ENCODE measurements at places on chromosomes 11 and 22.

GRCh38 chr11:69654660-69655478 is 13.9 kb downstream of the CCND1 start:
- DNase-seq, result no peak

DNA sequence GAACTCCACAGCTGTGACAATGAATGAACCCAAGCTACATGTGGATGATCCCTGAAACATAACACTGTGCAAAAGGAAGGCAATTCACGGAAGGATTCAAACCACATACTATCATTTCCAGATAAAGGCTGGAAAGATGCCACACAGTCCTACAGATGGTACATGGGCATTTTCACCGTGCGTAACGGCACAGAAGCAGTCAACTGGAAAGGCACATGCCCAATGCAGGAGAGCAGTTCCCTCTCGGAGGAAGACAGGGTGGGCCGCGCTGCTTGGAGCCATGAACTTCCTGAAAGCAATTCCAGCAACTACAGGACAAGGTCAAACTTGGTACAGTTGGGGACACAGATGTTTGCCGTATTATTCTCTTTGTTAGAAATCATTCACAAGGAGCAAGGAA is 103.7 kb downstream of the SHANK2 start:
- no peak for DNase-seq

DNA sequence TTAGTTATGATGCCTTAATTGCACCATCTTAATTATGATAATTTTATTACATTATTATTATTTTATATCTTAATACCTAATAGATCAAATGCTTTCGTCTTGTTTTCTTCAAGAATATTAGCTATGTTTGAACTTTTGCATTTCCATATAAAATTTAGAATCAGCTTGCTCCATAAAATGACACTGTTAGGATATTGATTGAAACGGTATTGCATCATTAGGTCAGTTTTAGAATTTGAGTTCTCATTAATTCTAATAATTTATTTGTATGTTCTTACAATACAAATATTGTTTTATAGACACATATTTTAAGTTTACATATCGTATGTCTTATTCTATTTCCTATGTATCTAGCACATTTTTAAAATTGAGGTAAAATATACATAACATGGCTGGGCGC is 6.7 kb downstream of the CFAP68 start:
- no peak for DNase-seq

GRCh38 chr11:35654711-35655110 is 7.9 kb upstream of the TRIM44 start:
- DNase-seq, result no peak

- DNase-seq, result no peak
Measured at GRCh38 chr11:350723-351255, 18.5 kb upstream of the B4GALNT4 start.

DNA sequence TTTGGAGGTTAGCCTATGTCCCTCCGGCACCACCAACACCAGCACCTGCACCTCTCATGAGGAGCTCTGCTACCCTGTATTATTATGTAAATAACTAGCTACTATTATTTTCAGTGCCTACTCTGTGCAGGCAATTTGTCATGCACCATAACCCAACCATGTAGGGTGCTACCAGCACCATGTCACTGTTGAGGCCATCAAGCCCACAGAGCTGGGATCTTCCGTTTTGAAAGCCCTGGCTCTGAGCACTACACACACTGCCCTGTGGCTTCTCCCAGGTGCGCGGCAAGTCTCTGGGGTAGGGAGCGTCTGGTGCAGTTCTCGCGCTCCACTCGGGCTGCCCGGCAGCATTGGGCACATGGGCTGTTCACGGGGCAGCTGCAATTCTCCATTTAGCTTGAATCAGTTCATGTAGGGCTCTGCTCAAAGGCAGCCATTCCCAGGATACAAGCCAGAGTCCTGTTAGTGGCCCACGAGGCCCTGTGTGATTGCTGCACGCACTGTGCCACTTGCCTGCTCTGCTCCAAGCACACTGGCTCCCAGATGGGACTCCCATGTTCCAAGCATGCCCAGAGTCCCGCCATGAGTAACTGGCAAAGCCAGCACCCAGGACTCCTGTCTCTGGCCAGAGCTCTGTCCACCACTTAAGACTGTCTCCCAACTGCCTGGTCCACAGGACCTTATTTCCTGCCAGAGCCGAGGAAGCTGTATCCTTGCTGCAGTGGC is 42.5 kb upstream of the CDON start:
- DNase-seq, result no peak

- DNase-seq, result no peak
Measured at GRCh38 chr11:12382451-12382850, 5.1 kb downstream of the PARVA start.

DNA sequence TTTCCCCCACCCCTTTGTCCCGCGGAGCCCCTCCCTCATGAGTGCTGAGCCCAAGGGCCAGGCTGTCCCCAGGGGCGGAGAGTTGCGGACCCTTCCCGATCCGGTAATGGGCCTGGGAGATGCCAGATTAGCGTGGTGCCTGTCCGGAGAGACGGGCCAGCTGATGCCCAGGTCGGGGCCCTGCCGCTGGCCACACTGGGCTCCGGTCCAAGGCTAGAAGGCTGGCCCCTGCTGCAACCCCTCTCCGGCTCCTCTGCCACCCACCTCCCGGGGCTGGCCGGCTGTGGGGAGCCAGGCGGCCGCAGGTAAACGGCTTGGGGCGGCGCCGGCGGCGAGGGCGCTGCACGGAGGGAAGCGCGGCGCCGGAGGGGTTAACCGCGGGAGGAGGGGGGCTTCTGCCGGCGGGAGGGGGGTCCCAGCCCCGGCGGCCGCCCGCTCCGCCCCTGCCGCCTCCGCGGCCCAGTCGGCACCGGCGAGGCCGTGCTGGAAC is at the start of gene KCNK4:
KCNK4 (plus strand) TSS at position 41 of the 490 bp plus-strand sequence. CDS start 1,717 bp downstream, outside the sequence.
- no peak for DNase-seq

DNA sequence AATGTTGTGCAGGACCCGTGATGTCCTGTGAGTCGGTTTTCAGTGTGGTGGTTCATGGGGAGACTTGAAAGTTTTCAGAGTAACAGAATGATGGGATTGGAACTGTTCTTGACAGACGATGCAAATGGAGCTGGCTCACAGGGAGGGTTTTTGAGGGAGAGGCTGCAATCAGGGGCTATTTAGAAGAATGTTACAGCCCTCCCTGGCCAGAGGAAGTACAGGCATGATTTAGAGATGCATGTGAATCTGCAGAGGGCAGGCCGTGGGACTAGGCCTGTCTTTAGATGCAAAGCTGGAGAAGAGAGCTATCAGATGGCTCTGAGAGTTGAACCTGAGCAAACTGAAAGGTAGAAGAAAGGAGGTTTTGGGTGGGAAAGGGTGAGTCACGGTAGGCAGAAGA is 74.6 kb upstream of the YWHAH start:
- no peak for DNase-seq

DNA sequence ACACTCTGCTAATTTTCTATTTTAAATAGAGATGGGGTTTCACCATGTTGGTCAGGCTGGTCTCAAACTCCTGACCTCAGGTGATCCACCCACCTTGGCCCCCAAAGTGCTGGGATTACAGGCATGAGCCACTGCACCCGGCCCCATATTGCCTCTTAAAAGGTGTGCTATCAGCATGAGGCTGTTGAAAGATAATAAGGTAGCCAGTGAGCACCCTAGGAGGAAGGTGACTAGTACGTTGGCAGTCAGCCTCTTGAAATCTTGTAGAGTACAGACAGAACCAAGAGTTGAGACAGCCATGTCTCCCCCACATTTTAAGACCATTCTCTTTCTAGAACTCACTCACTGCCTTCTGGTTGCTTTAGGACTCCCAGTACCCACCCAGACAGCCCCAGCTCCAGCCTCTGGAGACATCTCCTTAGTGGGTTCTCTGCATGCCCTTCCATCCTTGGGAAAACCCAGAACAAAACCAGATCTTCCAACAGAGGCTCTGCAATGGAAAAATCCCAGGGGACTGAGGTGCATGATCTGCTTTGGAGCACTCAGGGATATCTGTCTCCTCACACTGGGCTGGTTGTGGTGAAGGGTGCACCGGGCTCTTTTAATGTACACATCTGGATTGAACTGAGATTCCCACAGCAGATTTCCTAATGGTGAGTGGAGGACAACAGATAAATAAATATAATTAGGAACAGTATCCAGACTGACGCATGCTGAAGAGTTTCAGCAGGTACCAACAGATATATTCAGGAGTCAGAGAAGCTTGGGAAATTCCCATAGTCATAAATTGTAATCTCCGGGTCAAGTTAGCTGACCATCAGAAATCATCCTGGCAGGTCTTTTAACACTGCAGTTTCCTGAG is 49.4 kb downstream of the LRRC74B start:
- no peak for DNase-seq

DNA sequence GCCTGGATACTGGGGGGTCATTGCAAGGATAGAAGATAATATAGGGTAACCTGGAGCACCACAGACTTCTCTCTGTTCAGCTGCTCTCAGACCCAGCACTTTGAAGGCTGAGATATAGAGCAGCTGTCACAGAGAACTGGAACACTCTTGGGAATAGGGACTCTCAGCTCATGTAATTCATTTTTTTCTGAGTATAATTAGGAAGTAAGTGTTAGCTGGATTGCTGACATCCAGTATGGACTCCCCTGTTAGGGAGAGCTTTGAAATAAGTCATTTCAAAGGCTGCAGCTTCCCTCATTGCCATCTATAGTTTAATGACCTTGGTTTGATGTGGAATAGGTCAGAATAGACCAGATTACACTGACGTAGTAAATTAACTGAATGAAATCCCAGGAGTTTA is 120.8 kb upstream of the POU2AF2 start:
- no peak for DNase-seq

- no peak for DNase-seq
Measured at GRCh38 chr11:83680321-83680720, 394.2 kb upstream of the CCDC90B start.

DNA sequence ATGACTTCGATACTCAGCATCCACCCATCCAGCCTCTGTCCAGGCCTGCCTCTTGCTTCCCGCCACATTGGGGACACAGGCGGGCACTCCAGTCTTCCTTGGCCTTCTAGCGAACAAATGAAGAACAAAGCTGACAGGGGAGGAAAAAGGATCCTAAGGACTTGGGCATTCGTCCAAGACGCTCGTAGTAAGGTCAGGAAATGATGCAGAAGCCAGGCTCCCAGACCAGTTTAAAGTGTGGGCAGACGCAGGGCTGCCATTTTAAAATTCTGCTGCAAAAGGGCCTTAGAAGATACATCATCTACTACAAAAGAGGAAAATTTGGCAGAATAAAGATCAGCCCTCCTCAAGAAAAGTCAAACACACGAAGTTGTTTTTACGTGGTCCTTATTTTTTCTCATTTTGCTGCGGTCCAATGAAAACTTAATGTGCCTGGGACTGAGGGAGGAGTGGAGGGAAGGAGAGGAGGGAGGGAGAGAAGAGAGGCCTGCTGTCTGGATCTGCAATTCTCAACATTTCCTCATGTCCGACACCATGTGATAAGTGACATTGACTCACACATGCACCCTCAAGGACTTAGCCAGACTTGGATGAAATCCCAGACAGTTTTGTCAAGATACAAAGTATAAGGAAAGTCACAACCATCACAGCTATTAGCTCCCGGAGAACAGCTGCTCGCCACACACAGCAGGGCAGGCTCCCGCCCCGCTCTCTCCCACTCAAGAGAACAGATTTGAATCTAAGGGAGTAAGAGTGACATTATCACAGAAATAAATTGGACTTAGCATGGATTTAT is 5.7 kb downstream of the DNAL4 start:
- no peak for DNase-seq

GRCh38 chr11:721247-721740 is 15.3 kb downstream of the EPS8L2 start:
- no peak for DNase-seq

DNA sequence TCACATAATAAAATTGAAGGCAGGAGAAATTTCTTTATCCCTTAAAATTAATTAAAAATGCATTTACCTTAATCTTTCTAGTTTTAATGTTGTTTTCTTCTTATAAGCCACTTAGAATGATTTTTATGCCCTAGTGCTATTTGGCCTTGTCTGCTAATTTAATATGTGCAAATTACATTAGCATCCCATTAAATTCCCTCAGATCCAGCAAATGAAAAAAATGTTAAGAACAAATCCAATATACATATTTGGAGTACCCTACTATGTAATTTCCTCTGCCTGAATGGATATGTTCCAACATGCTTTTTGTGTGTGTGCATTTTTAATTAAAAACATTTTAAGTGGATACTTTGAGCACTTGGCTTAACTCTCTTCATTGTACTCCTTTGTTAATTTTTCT is 56.9 kb downstream of the TNRC6B start:
- DNase-seq, result no peak

GRCh38 chr22:30859714-30860095 is 108.9 kb downstream of the MORC2 start:
- no peak for DNase-seq

DNA sequence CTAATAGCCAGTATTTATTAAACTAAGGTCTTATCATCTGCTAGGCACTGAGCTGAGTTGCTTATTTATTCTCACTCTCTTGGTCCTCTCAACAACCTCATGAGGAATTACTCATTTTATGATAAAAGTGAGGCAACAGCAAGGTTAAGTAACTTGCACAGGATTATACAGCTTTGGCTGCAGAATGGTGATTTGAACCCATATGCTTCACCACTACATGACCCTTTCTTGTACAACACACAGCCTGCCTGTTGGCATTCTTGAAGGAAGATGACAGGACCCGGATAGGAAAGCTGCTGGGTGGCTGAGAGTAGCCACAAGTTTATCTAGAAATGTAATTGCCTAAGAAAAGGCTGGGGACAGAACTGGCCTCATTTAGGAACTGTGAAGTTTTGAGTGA is 5.3 kb upstream of the PARVA start:
- DNase-seq, result no peak

All from liver (tissue), 10 donors.